ENCODE measurements at places on chromosomes 3 and 15.

GRCh38 chr3:170690661-170690981 lies 104.7 kb upstream of the SLC7A14 start:
- no peak for DNase-seq

DNA sequence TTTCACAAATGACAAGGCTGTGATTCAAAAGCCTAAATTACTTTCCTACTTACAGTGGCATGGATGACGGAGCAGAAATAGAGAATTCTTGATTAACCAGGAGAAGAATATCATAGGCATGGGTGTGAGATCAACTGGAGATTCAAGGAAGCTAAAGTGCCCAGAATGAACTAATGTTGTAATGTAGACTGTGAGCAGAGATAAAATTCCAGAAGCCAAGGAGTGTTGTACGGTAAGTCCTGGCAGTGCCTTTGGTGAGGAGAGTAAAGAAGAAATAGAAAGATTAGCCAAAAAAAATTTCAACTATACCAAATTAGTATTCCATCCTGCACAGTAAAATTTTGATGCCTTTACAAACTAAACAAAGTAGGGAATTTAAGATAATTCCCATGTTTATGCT lies 75.9 kb downstream of the ZBTB20 start:
- peak; percentile 13 for DNase-seq

DNA sequence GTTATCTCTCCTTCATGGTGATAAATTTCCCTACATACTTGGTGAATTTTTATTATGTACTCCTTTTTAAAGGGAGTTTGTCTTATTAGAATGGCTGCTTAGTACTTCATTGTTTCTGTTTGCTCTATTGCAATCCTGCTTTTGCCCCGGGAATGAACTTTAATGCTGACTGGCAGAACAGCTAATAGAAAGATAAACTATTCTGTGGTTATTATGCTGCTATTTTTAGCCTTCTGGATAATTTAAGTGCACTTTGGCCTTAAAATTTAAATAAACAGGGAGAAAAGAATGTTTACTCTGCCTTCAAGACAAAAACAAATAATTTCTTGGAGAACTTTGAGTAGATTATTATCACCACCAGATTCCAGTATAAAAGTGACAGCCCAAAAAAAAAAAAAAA lies 413.8 kb upstream of the CCDC54 start:
- DNase-seq: no peak

- DNase-seq: no peak
Observed at GRCh38 chr15:65329984-65330735, 25.7 kb downstream of the RNU5B-1 start.

- no peak for DNase-seq
Observed at GRCh38 chr3:44832032-44832431, 29.7 kb upstream of the TMEM42 start.

DNA sequence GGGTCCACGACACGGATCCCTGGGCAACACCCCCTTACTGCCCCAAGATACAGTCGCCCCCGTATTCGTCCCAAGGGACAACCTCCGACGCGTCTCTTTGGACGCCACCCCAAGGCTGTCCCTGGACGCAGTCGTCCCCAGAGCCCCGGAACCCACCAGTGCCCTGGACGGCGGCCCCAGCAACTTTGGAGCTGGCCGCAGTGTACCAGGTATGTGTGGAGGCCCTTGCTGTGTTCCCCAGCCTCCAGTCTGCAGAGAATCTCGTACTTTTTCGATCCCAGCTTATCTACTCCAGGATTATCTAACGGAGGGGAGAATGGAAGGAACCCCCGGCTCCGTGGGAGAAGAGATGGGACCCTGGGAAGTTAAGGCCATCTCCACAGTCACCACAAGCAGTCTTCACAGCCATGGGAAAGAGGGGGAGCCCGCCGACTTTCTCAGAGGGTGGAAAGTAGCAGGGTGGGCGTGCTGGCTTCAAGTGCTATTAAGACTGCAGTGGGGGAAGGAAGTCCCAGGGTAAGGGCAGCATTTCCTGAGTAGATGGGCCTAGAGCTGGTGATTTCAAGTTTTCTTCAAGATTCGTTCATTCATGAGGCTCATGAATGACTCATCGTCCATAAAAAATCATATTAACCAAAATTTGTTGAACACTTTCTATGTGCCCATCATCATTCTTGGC lies 1.1 kb downstream of the MESP2 start:
- no peak for DNase-seq
